ENCODE measurements at places on chromosomes 7 and 10.
A peak's percentile ranks its signal among the peaks of the same experiment; 100 is the strongest.

DNA sequence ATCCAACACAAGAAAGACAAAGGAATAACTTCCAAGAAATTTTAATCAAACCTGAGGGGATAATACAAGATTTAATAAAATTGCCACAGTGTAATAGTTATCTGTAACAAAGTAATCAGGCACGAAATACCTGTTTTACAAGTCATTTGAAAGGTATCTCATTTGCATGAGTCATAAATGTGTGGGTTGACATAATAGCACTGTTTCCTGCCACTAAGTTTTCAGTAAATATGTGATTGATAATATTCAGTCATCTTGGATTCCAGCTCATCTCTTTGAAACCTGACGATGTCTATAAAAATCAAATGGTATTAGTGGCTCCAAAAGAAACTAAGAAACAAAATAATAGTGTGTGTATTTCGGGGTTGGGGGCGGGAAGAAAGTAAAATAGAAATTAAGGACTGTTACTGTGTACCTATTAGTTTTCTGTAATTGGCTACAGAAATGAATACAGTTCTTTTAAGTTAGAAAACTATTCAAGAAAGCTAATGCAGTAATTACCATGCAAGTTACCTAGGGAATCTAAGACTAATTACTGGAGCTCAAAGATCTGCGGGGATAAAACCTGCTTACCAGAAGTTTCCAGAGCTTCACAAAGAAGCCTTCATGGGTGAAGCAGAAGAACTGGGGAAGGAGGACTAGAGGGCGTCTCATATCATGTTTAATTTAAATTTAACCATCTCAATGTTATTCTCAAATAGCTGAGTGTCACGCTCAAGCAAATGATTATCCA, 100.7 kb downstream of the ST8SIA6 start:
- DNase-seq, result no peak

DNA sequence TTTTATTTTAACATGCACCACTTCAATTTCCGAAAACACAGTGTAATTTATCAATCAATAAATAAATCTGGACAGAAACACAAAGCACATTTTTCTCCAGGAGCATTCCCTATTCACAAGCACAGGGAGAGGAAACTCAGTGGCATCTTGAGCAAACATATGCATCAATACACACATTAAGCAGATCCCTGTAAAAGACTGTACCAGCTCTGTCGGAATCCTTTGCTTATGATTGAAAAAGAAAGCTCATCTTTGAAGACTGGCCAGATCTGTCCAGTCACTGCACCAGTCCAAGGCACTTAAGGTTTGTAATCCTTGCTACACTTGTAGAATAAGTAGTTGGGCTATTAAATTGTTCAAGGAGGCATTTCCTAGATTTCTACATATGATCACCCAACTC, 343.9 kb downstream of the BMPER start:
- DNase-seq, result no peak

GRCh38 chr7:129845972-129846327, 106.8 kb downstream of the UBE2H start:
- DNase-seq, result no peak

DNA sequence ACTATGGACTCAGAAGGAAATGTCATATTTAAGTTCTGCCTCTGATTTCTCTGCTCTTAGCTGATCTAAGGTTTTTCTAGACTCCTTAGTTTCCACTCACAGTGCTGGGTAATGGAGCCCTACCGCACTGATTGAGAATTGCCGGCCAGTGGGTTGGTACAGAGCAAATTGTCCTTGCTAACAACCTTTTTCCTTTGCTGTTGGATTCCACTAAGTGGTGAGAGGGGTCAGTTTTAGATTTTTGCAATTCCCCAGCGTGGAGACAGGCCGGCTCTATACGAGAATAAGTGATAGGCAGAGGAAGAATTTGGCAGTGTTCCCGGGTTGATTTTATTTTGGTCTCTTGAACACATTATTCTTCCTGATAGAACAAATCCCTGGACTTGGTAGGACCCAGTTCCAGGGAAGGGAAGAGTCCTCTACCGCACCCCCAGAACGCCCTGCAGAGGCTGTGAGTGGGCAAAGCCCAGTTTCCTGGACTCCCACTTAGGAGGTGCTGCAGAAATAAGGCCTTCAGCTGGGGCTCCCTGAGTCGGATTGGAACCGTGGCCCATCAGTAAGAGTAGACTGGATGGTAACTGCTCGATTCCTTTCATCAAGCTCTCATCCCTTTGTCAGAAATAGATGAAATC, 3.0 kb upstream of the NRP1 start:
- no peak for DNase-seq

GRCh38 chr7:44693641-44694313, 54.9 kb upstream of the ZMIZ2 start:
- DNase-seq, result no peak

DNA sequence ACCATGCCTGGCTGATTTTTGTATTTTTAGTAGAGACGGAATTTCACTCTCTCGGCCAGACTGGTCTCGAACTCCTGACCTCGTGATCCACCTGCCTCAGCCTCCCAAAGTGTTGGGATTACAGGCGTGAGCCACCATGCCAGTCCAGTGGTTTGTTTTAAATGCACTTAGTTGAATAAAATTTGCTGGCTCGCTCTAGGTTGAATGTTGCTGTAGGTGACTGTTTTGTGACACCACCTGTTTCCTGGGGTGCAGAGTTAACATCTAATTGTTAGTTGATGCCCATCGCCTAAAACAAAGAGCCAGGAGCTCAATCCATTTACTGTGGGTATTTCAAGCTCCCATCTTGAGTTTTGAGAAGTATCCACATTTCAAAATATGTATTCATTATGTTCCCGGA, 31.2 kb downstream of the MGAM2 start:
- no peak for DNase-seq

- no peak for DNase-seq
Observed at GRCh38 chr10:6603142-6604125, 23.4 kb upstream of the PRKCQ start.

GRCh38 chr7:20268824-20269223, 51.6 kb upstream of the MACC1 start:
- DNase-seq, result no peak

- no peak for DNase-seq
Observed at GRCh38 chr10:96708456-96708855, 11.9 kb downstream of the PIK3AP1 start.

- DNase-seq, result no peak
Observed at GRCh38 chr7:2508327-2509215, 11.0 kb upstream of the LFNG start.

- DNase-seq, result no peak
Observed at GRCh38 chr7:37826825-37827224, 21.6 kb upstream of the NME8 start.

DNA sequence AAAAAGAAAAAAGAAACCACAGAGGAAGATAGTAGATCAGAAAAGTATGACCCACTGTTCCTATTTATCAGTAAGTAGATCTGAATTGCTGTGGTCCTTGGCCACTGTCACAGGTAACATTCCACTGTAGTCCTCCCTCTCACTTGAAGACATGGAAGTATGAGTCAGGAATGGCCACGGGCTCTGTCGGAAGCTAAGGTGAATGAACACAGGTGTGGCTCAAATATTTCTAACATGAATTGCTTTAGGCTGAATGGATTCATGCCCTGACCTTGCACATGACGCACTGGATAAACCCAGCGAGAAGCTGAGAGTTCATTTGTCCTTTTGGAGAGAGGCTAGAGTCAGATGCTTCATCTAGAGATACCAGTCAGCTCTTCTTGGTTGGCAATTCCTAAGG, 224.5 kb upstream of the SP8 start:
- DNase-seq, result no peak

DNA sequence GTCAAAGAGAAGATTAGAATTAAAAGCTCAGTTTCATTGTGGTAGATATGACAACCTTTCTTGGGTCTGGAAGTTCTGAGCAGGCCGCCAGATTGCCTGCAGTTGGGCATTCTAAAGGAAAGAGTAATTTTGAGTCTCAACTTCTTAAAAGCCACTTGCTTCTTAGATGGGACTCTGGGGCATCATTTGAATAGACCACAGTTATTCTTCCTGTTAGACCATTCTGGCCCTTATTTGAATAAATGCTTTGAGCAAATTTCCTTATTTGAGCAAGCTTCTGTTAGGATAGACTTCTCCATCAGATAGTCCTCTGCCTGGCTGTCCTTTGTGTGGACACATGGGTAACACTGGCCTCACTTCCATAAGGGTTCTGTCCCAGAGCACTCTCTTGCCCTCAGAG, 40.2 kb downstream of the SND1 start:
- no peak for DNase-seq

DNA sequence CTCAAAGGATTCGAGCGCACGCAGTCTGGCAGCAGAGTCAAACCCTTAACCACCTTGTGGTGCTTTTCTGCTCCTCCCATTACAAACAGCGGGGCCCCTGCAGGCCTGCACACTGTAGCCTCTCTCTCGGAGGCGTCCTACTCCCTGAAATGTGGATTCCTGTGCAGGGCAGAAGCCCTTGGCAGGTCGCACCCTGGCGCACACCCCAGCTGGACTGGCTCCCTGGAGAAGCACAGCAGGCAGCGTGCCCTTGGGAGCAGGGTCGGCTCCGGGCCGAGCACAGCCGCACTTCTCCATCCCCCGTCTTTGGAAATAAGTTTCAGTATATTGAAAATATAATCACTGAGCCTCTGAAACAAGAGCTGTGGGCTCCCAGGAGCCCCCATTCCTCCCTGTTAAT, 144.1 kb downstream of the C10orf105 start:
- DNase-seq, result no peak

DNA sequence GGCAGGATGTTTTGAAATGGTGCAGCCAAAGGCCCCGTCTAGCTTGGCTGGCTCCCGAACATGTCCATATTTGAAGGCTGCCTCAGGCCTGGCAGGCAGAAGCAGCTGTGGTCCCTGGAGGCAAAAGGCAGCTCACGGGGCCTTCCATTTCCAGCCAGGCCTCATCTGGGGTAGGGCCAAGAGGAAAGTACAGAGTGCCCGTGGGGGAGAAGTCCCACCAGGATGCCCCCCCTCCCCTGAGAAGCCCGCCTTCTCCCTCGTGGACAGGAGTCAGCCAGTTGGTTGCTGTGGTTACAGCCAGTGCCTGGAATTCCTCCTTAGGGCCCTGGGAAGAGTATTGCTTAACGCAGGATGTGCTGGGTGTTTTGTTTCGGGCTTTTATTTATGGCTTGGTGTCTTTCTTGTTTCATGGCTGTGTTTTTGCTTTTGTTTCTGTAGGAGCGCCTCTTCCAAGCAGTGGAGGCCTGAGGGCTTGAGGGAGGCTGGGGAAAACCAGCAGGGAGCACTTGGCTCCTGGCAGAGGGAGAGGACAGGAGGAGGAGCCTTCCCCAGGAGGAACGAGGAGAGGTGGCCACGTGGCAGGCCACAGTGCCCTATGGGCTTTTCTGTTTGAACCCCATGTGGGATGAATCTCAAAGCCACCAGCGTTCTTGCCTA, 45.4 kb downstream of the CHST3 start:
- DNase-seq, result peak; percentile 96

DNA sequence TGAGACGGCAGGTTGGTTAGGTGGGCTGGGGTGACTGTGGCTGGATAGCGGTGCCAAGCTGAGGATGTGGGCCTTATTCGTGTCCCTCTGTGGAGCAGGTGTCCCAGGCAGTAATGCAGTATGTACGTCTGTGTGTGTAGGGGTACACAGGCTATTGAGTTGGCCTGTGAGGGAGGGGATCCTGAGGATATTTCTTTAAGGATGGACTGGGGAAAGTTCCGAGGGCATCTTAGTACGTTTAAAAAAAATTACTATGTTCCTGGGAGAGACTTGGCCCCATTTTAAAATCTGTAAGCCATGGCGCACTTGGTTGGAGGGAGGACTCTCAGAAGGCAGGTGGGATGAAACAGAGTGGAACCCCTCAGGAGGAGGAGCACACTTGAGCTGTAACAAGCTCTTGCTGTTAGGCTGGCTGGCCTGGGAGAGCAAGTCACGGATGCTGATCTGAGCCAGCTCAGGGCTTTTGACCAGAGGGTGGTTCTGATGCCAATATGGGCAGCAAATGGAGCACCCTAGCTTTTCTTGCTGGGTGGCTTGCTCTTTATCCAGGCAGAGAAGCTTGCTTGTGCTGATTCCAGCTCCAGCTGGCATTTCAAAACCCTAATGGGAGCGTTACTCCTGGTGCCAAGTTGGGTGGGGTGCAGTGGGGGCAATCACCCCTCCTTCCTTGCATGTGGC, 765 bp downstream of the WBP1L start:
- no peak for DNase-seq

DNA sequence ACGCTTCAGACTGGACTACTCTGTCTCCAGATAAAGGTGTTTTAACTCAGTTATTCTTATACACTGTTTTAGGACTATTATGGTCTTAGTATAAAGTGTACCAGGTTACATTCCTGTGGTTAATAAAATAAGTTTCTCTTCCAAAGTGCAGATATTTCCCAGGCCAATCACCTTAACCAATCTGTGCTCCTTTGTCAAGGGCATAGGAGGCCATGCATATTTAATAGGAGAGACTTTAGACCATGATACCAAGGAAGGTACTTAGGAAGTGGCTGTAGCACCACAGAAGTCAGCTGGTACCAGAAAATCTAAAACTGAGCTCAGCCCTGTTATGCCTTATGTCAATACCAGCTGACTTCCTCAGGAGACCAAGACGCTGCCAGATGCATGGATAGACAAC, 226.5 kb upstream of the TMEM72 start:
- peak; percentile 66 for DNase-seq

DNA sequence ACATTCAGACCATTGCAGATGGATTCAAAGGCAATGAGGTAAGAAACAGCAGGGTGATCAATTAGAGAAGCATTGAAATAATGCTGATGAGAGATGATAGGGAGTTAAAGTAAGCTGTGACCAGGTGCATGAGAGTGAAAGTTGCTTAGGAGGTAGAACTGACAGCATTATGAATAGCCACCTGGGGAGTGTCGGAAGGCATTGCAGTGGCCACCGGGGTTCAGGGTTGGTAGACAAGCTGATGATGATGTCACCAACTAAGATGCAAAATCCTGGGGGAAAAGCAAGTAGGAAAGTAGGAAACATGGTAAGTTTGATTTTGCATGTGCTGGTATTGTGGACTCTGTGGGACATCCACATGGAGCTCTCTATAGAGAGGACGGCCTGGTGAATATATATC, 211.9 kb upstream of the ETV1 start:
- DNase-seq, result no peak

- DNase-seq, result no peak
Observed at GRCh38 chr7:19121977-19122588, 4.6 kb upstream of the TWIST1 start.

- DNase-seq, result no peak
Observed at GRCh38 chr7:22545529-22545928, 45.5 kb upstream of the STEAP1B start.

GRCh38 chr7:74612015-74612829, 45.3 kb upstream of the GTF2I start:
- DNase-seq, result no peak

DNA sequence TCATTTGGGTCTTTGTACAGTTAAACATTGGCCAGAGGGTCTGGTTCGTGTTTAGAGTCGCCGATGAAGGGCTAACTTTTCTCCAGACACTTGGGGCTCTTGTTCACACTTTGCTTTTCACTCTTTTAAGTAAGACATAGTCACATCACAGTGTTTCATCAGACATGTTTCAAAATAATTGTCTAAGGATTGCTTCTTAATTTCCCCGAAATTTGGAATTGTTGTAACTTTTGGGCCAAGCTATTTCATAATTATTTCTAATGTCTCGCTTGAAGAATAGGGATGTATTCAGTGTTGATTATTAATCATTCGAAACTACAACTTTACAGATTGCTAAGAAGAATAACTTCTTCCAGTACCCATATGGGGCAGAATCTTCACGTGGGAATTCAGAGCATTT, 92.8 kb downstream of the TCF7L2 start:
- DNase-seq, result no peak
